ENCODE measurements at places on chromosomes 4 and X. TPM values are rescaled to one million over a fixed set of nuclear protein-coding genes. Genes with fewer than 3 reads are reported as not detected.

GRCh38 chr4:1850276-1850675 lies 5.7 kb downstream of the LETM1 start:
- no peak for DNase-seq

- DNase-seq: no peak
These were observed 108.7 kb downstream of the IQCM start for GRCh38 chr4:149706942-149707341.

DNA sequence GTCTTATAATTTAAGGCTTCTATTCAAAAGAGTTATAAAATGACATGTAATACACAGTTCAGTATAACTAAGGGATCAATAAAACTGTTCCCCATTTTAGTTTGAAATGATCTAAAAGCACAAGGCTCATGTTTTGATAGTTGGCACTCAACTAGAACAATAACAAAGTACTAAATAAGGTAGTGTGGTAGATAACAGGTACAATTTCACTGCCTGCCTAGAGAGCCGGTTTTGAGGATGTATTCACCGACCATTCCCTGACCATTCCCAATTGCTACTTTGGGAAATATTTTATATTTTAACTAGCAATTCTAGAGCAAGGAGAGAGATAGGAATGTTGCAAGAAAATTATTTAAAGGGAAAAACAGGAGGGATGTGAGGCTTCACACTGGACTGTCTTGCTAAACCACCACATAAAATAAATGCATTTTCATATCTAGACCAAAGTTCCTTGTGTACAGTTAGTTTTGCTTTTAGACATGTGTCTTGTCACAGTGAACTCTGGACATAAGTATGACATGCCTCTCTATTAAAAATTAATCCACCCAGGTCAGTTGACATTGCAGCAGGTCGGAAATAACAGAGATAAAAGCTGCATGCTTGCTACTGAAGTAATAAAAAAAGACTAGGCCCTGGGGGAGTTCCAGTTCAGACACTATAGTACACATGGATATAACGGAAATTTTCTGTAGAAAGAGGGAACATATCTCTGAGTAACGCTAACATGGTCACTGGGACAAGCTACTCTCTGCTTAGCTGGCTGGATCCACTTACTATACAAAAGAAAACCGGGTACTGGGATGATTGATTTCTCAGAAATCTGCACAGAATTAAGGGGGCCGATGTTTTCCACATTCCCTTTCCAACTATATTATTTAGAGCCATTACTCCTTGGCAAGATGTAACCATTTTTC lies 56.3 kb upstream of the NAP1L5 start:
- no peak for DNase-seq

- DNase-seq: no peak
These were observed 94.1 kb downstream of the DRD5 start for GRCh38 chr4:9875516-9875915.

DNA sequence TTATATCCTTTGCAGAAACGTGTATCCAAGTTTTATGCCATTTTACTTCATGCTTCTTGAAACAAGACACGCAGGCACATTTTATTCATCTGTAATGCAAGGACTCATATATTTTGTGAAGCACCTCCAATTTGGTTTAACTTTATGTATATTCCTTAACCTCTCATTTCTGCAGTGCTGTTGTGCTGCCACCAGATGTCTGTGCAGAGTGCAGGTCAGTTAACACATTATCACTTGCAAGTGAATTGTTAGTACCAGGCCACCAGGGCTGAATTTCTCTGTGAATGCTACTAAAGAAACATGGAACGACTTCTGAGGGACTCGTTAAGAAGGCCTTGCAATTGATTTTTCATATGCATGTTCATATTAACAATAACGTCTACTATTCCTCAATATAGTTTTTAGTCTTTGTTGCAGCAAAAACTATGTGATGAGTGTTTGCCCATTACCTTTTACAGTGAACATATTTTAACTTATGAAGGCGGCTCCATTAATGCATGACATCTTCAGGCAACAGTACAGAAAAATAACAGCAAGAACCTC lies 770.3 kb downstream of the NLGN4X start:
- no peak for DNase-seq

DNA sequence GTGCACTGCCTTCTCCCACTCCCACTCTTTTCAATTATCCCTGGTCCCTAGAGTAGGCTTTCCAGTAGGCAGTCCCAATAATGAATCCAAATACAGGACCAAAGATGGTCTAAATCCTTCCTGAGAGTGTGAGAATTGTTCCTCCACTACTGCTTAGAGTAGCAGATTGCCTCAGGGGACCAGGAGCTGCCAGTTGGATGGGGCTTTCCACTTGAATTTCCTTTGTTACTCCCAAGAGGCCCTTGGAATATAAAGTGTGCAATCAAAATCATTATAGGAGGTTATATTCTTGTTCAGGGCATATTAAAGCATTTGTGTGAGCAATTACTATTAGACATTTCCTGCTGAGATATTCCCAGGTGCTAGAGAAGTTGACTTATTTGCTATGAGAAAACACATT lies 156.6 kb upstream of the TLL1 start:
- DNase-seq: no peak

DNA sequence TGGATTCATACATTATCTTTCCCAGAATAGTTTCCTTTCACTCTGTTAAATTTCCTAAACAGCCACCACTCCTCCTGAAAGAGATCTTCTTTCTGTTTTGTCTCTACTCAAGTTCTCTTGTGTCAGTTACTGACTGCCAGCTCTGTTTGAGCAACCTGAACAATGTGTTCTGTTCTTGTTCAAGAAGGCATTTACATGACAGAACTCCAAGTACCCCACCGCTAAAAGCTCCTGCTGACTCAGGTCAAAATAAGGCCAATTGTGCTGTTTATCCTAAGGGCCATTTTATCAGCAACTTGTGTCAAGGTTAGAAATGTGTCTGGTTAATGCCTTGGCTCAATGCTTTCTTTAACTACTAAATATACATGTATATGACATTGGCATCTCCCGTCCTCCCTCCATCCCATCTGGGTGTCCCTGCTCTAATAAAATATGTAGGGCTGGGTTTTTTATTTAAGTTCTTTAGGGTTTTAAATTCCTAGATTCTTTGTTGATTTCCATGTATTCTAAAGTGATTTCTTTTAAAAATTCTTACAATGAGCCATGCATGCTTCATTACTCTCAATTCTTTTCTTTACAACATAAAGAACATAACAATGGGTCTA lies 144.3 kb upstream of the PAQR3 start:
- DNase-seq: no peak

DNA sequence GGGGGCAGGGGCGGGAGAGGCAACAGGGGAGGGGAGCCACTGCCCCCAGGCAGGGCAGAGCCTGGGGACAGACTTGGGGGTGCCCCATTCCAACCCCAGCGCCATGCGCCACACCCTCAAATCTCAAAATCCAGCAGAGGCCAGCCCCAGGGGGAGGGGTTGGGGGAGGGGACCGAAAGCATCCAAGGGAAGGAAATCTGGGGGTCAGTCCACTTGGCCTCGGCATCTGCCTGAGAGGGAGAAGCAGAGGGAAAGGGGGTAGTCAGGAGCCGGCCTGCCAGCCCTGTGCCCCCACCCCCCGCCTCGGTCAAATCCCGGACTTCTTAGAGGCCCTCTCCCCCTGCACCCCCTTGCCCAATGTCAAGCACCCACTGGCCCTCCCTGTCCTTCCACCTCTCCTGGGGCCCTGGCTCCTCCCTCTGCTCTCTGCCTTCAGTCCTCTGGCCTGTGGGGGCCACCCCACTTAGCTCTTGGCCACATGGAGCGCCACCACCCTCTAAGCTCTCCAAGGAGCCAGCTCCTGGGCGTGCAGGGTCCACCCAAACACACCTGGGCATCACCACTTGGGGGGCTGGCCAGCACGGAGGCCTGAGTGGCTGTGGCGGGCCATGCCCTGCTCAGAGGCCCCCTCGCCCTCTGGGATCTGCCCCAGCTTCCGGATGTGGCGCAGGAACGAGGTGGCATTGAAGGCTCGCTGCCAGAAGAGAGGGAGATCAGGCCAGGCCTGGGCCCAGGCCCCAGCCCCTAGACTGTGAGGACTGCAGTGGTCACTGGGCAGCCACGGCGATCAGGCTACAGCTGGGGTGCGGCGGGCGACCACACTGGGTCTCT lies 3.5 kb downstream of the PNCK start:
- peak; percentile 61 for DNase-seq

DNA sequence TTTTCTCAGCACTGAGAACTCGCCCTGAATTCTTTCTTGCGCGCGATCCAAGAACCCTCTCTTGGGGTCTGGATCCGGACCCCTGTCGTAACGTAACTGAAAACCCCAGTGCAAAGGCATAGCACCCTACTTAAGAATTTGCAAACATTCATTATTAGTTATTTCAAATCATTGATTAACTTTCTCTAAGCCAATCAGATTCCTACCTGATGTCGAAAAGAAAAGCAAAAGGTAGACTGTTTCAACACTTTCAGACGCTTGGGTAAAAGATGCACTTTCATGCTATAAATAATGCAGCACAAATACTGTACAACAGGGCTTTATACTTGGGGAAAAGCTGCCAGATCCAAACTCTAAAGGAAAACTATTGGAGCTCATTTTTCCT lies 817 bp upstream of the WDR19 start:
- no peak for DNase-seq

DNA sequence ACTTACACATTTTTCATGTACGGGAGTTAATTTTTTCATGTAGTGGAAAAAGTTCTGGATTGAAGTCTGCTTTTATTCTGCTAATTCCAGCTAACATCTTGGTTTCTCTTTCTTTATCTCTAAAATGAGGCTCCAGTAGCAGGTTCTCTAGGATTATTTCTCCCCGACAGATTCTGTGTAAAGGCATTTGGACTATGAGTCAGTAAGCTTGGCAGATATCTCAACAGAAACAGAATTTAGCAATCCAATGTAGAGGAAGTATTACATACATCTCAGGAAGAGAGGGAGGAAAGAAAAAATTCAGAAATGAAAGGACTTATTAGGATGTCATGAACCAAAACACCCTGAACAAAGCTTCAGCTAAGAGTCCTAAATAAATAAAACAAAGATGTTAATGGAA lies 1682.3 kb upstream of the TENM3 start:
- DNase-seq: no peak

DNA sequence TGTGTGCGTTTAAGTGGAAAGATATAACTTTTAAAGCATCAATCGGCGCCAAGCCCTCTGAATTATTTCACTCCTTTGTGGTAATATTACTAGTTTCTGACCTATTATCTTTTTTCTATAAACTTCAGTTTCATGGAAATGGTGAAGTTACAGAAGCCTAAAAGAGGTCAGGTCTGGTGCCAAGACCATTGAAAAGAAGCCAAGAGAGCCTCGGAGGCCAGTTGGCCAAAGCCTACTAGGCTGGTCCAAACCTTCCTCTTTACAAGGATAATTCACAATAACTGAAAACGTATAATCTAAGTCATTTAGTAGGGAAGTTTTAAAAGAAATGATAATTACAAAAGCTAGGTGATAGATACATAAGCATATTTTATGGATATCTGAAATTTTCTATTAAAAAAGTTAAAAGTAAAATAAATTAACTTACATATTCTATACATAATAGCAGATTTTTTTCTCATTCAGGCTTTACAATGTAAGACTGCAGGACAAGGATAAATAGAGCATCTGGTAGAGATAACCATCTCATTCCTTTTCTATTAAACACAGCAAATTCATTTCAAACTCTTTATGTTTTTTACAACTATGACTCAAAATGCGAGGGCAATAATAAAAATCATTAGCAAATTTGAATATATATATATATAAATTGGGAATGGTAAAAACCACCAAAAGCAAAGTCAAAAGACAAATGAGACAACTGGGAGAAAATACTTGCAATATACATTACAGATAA lies 49.2 kb downstream of the WDFY3 start:
- no peak for DNase-seq

DNA sequence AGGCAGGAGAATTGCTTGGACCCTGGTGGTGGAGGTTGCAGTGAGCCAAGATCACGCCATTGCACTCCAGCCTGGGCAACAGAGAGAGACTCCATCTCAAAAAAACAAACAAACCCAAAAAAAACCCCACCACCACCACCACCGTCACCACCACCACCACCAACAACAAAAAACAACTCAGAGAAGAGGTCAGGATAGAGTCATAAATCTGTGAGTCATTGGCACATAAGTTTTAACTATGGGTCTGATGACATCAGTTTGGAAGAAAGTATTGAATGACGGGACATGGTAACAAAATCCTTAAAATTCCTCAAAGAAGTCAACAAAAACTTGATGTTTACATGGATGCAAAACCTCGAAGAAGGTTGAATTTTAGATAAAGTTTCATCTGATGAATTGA lies 288.0 kb upstream of the SFRP2 start:
- DNase-seq: no peak

DNA sequence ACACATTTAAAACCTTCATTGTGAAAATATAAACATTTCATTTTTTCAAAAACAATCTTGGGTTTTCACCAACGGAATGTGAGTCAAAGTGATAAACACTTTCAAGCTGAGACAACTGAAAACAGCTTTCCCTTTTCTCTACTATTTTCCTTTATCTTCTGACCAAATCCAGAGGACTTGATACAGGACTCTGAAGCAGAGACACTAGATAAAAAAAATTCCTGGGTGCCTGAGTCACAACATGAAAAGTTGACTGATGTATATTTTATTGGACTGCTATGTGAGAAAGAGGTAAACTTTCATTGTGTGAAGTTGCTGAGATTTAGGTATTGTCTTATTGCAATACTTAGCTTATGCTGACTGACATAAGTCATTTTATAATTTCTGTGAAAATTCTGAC lies 411.2 kb downstream of the SPOCK3 start:
- DNase-seq: no peak

- no peak for DNase-seq
These were observed 32.3 kb downstream of the CYBB start for GRCh38 chrX:37812110-37812509.

DNA sequence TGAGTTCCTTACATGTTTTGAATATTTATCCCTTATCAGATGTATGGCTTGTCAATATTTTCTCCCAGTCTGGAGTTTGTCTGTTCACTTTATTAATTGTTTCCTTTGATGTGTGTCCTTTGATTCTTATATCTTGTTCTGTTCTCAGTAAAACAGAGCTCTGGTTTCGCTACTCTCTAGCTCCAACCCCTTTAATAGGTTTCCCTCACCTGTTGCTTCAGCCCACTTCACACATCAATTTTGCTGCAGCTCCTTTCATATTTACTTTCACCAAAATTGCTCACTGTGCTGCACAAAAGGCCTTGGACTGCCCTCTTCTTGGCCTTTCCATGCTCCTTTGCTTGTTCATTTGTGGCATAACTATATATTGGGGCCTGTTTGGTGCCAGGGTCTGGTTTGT lies 85.1 kb downstream of the CFAP299 start:
- DNase-seq: no peak

TEC gene
- 9.3 TPM for total RNA-seq

PLP1 gene
- total RNA-seq: 21.3 TPM

CT83 gene
- not detected for total RNA-seq

PAGE5 gene
- total RNA-seq: not detected

SPANXC gene
- total RNA-seq: not detected

MTMR8 gene
- 6.0 TPM for total RNA-seq

ATP7A gene
- 14.9 TPM for total RNA-seq

MAGEE2 gene
- total RNA-seq: 0.69 TPM

SUPT20HL2 gene
- total RNA-seq: not detected

DCAF12L2 gene
- not detected for total RNA-seq

WDR17 gene
- total RNA-seq: 3.0 TPM
